Fibroblast of skin of right biceps (primary cell): ENCODE measurements at places on chromosomes 12 and 14.

- DNase-seq = peak; percentile 9
Measured at GRCh38 chr12:24487606-24488005, 461.3 kb downstream of the BCAT1 start.

- peak; percentile 16 for DNase-seq
Measured at GRCh38 chr14:63952933-63953437, 100.2 kb downstream of the SYNE2 start.

DNA sequence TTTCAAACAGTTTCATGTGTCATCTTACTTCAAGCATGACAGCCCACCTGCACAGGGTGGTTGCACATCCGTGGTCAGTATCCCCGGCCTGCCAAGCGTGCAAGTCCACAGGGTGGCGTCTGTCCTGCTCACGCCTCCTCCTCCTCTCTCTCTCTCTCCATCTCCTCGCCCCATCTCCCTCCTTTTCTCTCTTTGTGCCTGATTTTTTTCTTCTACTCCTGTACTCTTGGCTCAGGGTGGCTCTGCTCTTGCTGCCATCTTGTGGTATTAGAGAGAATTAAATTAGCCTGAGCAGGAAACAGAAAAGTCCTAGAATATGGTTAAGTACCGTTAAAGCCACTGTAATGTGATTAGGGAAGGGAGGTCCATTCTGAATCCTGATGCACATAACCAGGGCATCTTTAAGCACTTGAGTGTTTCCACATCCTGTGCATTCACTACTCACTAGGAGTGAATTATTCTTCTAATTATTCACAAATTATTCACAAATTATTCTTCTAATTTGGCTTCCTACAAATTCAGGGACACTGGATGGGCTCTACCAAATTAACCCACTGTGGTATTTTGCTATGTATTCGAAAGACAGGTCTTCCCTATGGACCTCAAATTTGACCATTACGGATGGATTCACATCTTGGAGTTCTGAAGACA is 25.5 kb upstream of the DTX1 start:
- peak; percentile 35 for DNase-seq

GRCh38 chr14:69543341-69544115 is 31.1 kb downstream of the CCDC177 start:
- peak; percentile 90 for DNase-seq

DNA sequence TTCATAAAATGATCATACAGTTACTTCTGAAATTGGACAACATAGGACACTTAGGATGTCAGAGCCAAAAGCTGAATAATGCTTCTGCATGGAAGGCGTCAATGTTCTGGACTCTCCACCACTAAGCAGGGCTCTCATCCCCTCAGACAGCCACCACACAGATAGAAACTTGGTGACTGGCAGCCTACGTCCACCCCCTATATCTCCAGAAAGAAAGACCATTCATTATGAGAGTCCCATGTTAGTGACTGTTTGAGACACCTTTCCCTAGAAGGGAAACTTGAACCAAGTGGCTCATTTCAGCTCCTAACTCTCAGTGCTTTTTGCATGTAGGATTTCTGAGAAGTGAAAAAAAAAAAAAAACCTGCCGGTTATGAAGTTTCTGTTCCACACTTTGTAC is 251.0 kb upstream of the FKBP4 start:
- no peak for DNase-seq

GRCh38 chr14:89911010-89911919 is 43.3 kb downstream of the EFCAB11 start:
- peak; percentile 86 for DNase-seq

- DNase-seq = no peak
Measured at GRCh38 chr14:28130610-28131284, 635.8 kb upstream of the FOXG1 start.

DNA sequence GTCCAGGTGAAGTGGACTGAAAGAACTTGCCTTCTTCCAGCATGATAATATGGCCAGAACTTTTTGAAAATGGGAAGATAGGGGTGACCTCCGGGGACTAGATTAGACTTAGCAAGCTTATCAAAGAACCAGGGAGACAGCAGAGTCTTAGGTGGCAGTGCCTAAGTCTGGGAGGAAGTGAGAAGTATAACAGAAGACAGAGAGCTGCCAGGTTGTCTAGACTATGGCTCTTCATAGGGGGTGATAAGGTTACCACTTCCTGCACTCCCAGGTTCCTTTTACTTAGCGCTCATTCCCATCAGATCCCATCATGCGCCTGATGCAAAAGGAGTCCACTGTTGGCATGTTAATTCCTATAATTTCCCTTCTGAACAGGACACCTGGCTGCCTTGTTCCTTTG is 69.9 kb downstream of the PLXNC1 start:
- DNase-seq = no peak

- DNase-seq = peak; percentile 19
Measured at GRCh38 chr12:88643685-88644084, 63.4 kb upstream of the KITLG start.

DNA sequence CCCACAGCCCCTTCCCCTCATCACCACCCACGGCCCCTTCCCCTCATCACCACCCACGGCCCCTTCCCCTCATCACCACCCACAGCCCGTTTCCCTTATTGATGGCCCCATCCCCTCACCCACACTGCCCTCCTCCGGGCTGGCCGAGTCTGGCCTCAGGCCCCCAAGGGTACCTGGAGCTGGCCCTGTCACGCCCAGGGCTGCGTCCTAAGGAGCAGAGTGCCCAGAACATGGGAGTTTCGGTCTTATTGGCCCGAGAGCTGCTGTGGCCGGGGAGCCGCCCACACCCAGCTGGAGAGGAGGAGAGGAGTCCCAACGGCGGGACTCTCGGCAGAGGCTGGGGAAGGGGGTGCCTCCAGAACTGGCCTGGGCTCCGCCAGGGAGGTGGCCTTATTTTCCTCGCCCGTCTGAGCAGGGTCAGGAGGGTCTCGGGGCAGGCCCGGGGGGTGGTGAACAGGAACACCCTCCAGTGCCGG is 182.3 kb downstream of the KIF26A start:
- DNase-seq = no peak

DNA sequence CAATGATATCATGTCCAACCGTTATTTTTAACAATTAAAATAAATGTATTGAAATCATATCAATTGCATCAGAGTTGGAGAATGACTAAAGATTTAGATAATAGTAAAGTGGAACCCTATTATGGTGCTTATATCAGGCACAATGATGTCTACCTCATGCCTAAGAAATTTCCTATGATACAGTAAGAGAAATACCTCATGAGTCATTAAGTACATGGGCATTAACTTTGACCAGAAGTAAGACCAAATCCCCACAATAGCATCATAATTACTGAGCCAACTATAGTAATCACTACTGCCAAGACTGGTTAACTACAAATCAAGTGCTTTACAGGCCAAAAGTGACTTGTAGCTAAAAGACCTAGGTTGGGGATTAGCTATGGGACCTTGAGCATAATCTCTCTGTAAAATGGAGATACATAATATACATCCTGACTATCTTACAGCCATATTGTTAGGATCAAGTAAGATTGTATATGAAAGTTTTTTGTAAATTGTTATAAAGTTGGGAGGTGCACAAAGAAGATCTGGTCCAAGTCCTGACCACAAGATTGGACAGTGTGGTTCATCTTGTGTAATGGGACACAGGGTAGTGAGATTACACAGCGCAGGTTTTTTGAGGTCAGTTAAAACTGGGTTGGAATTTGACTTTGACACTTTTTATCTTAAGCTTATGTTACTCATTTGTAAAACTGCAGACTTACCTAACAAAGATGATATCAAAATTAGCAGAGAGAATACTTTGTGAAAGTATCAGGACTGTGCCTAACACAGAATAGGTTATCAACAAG is 60.5 kb downstream of the ERGIC2 start:
- peak; percentile 85 for DNase-seq

DNA sequence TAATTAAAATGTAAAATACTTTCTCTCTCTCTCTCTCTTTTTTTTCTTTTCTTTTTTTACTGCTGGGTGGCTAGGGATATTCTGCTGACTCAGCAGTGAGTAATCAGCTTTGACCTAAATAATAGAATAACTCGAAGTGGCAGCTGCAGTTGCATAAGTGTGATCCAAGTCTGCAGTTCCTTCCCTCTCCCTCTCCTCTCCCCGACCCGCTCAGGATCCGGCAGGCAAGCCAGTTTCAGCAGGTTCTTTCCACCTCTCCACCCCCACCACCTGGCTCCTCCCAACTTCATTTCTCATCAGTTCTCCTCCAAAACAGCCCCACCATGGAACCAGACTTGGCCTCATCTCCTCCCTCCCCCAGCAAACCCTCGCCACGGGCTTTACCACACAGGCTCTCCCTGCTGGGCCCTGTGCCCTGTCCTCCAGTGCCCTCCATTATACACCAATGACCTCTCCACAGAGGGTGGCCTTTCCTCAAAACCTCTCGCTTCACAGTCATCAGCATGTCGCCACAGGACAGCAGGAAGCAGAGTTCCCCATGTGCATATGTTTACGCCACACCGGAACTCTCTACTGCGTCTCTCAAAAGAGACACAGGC is 22.4 kb downstream of the SLC7A8 start:
- DNase-seq = peak; percentile 85

DNA sequence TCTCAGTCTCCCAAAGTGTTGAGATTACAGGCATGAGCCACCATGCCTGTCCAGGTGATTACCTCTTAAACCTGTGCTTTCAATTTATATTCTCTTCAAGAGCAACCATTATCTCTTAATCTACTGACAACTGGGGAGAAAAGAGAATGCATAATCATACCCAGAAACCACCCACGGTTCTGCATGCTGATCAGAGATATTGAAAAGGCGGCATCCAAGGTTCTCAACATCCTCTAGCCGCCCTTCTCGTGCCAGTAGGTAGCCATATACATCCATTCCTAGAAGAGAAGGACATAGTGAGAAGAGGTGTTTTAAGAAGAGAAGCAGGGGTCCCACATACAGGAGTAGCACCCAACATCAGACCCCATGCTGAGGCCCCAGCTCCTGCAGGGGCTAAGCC is 20.8 kb downstream of the ANAPC7 start:
- no peak for DNase-seq

GRCh38 chr12:129184127-129184928 is 331.1 kb downstream of the GLT1D1 start:
- no peak for DNase-seq

DNA sequence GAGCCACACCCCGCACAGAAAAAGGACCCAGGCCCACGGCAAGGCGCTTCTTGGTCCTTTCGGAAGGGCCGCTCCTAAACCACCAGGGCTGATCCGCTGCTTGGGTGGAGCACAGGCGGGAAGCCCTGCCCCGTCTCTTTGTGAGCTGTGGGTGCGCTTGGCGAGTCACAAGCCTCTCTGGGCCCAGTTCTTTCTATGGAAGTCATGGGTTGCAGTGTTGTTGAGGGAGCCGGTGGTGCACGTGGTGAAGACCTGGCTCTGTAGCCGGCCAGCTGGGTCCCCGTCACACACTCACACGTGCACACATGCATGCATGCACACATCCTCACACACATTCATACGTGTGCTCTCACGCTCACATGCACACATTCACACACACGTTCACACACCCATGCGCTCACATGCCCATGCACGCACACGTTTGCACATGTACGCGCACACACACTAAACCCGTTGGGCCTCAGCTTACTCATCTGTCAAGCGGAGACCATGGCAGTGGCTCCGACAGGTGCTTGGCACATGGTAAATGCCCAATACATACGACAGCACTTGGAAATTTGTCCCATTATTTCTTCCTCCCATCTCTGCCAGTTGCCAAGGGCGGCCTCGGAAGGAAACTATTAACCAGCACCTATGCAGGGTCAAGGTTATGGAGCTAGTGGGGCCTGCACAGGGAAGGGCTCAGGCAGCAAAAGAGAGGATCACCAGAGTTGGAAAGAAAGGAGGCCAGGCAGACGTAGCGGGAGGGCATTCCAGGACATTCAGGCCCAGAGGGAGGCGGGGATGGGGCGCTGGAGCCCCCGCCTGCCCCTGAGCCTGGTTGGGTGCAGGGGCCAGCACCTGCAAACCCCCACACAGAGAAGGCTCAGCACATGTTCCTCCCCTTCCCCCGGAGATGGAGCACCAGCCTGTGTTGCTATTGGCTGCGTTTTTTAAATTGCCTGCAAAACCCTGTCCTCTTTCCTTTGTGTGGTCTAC is 96.9 kb downstream of the SETD3 start:
- no peak for DNase-seq

DNA sequence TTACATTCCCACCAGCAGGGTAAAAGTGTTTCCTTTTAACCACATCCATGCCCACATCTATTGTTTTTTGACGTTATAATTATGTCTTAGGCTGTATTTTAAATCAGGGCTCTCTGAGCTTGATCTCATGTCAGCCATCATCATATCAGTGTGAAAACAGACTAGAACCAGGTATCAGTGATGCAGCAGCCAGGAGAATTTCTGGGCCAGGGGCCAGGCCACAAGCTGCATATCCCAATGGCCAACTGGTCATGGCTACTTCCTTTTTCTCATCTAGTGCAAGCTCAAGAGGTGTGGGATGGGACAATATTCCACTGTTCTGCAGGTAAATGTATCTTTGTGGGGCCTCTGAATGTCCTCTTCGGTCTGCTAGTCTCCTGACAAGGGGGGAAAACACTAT is 125.1 kb downstream of the CRADD start:
- DNase-seq = no peak

DNA sequence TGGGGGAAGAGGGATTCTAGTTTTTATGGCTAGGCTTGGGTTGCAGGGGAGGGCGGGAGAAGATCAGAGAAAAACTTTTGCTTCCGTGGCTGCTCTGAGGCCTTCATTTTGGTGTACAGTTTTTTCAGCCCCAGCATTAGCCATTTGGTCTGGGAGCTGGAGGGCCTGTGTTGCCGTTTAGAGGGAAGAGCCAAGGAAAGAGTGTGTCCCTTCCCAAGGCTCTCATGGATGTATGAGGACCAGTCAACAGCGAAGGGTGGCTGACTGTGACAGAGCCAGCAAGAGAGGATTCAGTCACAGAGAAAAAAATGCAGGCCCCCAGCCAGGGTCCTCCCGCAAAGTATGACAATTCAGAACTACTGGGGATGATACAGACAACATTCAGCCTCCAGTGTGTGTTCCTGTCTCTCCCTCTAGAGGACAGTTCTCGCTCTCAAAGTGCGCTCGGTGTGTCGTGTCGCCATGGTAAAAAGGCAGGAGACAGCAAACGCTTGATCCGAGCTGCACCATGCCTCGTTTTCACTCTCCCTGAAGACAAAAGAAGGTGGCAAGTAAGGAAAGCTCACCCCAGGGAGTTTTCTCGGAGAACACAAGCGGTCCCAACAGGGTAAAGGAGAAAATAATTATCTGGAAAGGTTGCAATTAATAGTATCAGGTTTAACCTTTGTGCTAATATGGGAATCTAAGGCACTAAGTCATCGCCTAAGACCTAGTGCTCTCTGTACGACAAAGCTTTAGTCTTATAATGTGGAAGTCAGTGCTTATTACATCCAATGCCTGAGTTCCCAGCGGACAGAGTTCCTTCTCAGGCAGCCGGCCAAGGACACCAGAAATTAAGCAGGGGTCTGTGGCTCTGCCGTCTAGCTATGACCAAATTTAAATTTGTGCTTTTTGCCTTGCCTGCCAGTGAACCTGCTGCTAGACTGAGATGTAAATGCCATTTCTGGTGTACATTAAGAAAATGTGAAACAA is 157.3 kb upstream of the PLXNC1 start:
- DNase-seq = peak; percentile 85

- no peak for DNase-seq
Measured at GRCh38 chr14:65989981-65990380, 496.2 kb upstream of the CCDC196 start.

DNA sequence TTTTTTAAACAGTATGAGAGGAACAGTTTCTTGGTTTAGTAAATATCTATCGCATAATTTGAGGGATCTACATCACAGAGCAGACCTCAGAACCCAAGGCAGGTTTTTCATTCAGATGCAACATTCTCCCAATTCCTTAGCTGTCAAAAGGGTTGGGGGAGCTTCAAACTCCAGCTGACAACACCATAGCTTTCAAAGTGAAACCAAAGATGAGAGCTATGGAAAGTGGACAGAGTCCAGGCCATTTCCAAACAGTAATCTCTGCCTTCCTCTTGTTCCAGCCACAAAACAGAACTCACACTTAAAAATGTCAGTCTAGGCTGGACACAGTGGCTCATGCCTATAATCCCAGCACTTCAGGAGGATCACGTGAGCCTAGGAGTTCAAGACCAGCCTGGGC is 87.8 kb downstream of the SPRING1 start:
- DNase-seq = no peak
